Activated CD4-positive, alpha-beta T cell treated with anti-CD3 and anti-CD28 coated beads for 24 hours (primary cell): ENCODE measurements at places on chromosomes 16 and 17.
A peak's percentile ranks its signal among the peaks of the same experiment; 100 is the strongest.

GRCh38 chr17:628089-628941 lies 86.3 kb downstream of the VPS53 start:
- DNase-seq: no peak

DNA sequence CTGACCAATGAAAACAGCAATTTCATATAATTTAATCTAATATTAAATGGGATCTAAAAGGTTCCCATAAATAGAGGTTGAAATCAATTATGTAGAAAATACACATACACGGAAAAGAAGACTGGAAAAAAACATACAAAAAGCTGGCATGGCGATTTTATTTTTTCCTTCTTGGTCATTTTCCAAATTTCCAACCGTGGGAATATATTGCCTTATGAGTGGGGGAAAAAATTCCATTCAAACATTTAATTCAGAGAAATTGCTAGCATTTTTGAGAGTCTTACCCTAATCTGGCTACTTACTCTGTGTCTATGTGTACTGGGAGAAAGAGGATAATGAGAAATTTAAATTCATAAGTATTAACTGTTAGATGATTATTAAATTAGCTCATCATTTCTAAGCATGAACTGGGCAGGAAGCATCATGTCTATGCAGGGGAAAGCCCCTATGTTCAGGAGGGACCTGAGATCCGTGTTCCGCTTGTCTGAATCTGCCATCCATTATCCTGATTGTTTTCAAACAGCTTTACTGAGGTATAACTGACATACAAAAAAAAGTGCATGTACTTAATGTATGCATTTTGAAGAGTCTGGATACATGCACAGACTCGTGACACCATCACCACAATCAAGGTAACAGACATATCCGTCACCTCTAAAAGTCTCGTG lies 145.2 kb downstream of the XYLT1 start:
- no peak for DNase-seq

- DNase-seq: no peak
These were observed 21.3 kb upstream of the CCDC182 start for GRCh38 chr17:57766318-57766943.

DNA sequence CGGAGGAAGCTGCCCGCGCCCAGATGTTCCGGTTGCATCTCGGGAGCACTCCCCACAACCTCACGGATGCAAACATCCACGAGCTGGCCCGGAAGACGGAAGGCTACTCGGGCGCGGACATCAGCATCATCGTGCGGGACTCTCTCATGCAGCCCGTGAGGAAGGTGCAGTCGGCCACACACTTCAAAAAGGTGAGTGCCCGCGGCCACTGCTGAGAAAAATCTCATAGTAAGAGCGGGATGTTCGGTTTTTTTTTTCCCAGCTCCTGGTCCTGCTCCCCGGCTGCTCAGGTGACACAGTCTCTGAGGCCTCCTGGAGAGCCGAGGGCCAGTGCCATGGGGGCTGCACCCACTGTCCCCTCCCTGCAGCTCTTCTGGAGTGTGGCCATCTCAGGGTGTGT lies 9.3 kb downstream of the PDF start:
- DNase-seq: no peak

GRCh38 chr17:41610965-41611640 lies 1.5 kb downstream of the KRT16 start:
- no peak for DNase-seq

DNA sequence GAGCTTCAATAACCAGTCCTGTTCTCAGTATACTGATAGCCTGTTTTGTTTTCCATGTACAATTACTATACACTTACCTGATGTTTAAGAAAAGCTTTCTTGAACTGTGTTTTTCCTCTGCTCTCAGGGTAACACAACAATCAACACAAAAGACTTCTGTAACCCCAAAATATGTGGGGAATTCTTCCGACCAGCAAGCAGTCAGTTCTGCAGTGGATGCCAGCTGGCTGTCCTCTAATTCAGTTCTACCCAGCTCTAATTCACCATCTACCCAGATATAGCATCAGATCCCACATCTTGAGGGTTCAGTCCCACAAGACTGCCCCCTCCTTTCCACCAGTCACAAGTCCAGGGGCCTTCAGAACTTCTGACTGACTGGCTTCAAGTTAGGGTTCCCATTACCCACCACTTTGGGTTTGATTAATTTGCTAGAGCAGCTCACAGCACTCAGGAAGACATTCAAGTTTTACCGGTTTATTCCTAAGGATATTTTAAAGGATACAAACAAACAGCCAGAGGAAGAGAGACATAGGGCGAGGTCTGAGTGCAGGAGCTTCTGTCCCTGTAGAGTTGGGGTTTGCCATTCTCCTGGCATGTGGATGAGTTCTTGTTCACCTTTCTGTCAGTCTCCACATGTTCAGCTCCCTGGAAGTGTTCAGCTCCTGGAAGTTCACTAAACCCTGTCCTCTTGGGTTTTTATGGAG lies 178.2 kb downstream of the CHD9 start:
- DNase-seq: no peak

DNA sequence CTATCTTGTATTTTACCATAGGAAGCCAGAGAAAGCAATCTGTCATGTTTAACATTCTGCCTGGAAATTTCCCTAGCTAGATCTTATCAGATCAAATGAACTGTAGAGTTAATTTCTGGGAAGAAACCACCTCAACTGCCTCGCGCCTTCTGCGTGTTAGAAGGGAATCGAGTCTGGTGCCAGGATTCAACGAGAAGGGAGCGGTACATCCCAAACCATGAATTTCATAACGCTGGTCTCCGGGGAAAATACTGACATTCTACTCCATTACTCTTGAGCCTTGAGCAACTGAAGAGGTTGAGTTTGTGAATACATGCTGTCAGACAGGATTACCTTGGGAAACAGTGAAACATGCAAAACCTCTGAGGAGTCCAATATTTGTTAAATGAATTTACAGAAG lies 35.2 kb downstream of the MPHOSPH6 start:
- no peak for DNase-seq

DNA sequence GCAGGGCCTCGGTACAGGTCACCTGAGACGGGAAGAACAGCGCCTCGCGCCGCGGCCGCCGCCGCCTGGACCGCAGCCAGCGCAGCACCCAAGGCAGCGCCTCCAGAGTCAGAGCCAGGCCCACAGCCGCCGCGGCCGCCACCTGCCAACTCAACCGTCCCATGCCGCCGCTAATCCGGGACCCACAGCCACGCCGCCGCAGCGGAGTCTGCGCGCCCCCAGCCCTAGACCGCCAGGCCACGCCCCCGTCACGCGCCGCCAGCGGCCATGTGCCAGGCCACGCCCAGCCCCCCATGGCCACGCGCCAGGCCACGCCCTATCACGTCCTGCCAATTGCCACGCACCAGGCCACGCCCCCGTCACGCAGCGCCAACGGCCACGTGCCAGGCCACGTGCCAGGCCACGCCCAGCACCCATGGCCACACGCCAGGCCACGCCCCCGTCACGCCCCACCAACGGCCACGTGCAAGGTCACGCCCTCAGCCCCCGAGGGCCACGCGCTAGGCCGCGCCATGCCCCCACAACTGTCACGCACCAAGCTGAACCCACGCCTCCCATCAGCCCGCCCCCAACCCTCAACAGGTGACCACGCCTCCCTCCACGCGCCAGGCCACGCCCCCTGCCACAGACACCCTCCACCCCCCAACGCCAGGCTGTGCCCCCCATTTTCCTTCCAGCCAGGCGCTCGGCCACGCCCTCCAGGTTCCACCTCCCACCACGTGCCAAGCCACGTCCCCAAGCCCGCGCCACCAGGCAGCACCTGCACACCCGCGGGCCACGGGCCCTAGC lies at the start of gene PLD6:
PLD6 (minus strand) TSS at position 210 of the 789 bp plus-strand sequence; CDS start at position 163, 47 bp downstream.
- DNase-seq: peak; percentile 88

DNA sequence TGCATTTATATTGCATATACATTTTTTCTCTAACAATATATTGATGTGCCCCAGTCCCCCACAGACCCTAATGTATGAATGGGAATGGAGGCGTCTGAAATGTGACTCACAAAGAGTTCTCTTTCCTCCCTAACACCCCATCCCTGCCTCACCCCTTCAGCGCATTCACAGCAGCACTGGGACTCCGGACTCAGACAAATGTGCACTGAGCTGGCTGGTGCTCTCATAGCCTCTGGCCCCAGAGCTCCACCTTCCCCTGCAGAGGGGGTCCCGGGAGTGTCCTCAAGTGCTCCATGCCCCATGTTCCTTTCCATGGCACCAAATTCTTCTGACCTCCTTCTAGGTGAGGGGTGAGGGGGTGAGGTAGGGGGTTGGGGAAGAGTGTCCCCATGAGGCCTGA lies 20.6 kb downstream of the NPTX1 start:
- no peak for DNase-seq

GRCh38 chr17:17347234-17347955 lies 44.2 kb downstream of the NT5M start:
- no peak for DNase-seq

DNA sequence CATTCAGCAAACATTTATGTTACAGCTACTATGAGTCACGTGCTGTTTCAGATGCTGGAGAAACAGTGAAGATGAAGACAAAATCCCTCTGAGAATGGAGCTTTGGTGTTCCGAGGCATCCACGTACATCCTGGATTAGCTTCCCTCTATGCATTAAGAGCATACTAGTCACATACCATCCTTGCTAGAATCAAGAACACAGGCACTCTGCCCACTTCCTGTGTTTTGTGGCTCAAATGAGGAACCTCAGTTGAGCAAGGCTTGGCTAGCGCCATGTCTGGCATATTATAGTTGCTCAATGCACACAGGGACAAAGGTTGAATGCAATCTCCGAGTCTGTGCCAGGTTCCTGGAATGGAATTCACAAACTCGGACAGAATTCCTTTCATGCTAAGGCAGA lies 297.5 kb downstream of the XYLT1 start:
- no peak for DNase-seq

DNA sequence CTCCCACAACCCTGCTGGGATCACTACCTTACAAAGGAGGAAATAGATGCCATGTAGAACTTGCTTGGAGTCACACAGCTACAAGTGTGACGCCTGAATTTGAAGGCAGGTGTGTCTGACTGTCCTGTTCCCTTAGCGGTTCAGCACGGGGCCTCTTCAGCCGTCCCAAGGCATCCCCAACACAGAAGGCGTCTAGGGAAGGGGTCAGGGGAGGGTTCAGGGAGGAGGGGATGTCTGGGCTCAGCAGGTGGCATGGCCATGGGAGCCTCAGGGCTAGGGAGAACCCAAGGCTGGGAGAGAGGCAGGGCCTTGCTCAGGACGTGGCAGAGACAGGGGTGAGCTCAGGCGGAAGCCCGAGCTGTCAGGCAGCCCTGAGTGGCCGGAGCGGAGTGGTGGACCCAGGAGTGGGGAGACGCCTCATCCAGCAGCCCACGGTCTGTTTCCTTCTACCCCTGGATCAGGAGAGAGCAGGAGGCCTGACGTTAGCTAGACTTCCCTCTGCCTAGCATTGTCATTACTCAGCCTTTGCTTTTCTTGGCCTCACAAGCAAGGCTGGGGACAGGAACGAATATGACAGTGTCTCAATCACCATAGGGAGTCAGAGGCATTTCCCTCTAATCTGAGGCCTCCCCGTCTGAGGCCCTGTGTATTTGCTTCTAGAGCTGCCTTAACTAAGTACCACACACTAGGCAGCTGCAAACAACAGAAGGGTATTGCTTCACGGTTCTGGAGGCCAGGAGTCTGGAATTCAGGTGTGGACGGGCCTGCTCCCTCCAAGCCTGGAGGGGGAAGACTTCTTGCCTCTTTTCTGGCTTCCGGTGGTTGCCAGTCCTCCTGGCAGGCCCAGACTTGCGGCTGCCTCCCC lies 31.3 kb upstream of the ANKRD40CL start:
- DNase-seq: no peak

DNA sequence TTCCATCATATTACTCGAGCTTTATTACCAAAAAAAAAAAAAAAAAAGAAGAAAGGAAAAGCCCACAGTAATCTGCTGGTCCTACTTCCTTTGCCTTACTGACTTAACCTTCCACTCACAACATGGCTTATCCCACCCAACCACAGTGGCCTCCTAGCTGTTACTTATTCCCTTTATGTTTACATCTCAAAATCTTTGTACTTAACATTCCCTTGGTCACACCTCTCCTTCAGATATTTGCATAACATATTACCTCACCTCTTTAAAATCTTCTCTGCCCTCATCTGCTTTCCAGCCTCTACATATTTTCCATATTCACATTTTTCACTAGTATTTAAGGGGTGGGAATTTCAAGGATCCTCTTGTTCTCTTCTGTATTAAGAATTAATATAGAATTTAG lies 327.0 kb upstream of the TBX2 start:
- DNase-seq: no peak
